ENCODE measurements at places on chromosomes 7 and 10.

DNA sequence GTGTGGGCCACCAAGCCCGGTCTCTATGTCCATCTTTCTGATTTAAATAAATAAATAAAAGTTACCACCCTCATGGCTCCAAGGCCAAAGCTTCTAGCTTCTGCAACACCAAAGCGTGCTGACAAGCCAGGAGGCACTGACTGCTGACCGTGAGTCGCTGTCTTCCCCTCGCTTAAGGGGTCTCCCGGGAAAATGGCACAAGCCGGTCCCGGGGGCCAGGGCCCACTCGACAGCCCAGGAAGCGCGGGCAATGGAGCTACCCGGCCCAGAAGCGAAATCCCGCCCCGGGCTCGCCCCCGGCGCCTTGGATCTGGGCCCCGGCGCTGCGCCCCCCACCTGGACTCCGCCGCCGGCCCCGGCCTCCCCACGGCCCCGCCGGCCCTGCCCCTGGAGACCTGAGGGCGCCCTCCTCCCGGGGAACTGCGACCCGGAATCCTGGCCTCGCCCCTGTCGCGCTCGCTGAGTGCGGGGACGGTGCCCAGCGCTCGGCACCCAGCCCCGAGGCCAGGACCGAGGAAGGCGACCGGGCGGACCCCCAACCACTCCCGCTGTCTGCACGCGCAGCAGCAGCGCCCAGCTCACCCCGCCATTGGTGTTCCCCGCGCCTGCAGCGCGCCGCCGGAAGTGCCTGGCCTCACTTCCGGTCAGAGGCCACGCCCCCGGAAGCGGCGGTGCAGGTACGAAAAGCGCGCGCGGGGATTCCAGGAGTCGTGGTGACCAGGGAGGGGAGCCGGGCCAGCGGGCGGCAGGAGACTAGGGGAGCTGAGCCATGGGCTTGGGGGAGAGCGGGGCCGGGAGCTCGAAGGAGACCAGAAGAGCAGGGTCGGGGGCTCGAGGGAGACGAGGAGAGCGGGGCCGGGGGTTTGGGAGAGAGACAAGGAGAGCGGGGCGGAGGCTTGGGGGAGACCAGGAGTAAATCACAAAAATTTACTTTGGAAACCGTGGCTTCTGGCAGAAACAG is at the start of the genes MRM2 and NUDT1:
TSS of gene MRM2 (minus strand) at position 626 of the 961 bp plus-strand sequence. CDS start at position 590, 36 bp downstream.
TSS of gene NUDT1 (plus strand) at position 647 of the 961 bp plus-strand sequence. CDS start 2,349 bp downstream, outside the sequence.
- DNase-seq, result peak; percentile 70

- DNase-seq, result no peak
These were observed 40.6 kb downstream of the OSBPL3 start for GRCh38 chr7:24939416-24939815.

GRCh38 chr7:107889992-107890391 is 991 bp upstream of the DLD start:
- no peak for DNase-seq

DNA sequence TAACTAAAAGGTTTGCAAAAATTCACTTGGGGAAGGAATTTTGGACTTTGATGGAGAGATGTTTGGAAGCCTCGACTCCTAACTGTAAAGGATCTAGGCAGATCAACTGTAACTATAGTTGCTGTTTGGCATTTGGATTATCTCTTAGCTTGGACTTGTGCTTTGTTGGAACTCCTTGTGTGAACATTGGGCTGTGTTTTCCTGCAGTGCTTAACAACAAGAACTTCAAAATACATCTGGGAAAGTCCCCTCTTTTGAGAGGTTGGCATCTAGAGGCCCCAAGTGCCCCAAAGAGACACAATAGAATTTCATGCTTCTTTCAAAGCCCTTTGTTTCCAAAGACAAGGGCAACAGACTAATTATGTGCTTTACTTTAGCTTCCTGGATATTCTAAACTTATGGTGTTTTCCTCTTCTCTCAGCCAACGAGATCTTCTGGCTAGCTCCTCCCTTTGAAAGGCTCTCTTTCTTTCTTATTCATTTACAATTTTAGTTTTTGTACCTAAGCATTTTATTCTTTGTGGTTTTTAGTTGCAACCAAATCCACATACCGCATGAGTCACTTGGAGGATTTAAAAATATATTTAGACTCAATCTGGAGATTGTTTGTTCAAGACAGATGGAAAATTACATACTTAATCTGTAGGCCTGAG is 11.6 kb downstream of the ABCA13 start:
- no peak for DNase-seq

DNA sequence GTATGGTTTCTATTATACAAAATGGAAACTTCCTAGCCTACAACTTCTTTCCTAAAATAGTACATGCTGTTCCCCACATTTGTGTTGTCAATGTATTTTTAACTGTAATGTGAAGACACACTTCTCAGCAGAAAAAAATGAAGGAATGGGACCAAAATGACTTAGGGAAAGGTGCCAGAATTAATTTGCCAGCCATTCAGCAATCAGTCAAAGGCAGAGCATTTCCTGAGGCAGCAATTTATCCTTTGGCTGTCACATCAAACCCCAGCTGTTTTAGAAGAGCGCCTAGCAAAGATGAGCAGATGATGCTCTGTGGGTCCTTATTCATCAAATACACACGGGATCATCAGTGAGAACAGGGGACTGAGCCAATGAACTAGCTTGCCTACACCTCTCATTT is 592.5 kb downstream of the KCNMA1 start:
- DNase-seq, result no peak

DNA sequence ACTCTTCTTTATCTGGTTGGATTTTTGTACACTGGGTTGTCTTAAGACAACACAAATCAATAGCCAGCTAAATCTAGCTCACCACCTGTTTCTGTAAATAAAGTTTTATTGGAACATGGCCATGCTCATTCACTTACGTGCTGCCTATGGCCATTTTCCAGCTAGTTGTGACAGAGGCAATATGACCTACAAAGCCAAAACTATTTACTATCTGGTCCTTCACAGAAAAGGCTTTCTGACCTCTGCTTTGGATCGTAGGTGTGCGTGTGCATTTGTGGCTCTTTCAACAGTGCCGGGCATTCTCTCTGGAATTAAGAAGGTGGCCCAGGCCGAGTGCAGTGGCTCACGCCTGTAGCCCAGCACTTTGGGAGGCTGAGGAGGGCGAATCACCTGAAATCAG is 45.5 kb downstream of the NRAP start:
- no peak for DNase-seq

- DNase-seq, result no peak
These were observed 16.4 kb upstream of the NPS start for GRCh38 chr10:127532659-127533058.

GRCh38 chr10:23081891-23082290 is 13.5 kb upstream of the MSRB2 start:
- DNase-seq, result no peak

- DNase-seq, result no peak
These were observed 44.4 kb downstream of the MYPN start for GRCh38 chr10:68153473-68154210.

GRCh38 chr7:157233677-157234076 is 95.0 kb downstream of the UBE3C start:
- no peak for DNase-seq

DNA sequence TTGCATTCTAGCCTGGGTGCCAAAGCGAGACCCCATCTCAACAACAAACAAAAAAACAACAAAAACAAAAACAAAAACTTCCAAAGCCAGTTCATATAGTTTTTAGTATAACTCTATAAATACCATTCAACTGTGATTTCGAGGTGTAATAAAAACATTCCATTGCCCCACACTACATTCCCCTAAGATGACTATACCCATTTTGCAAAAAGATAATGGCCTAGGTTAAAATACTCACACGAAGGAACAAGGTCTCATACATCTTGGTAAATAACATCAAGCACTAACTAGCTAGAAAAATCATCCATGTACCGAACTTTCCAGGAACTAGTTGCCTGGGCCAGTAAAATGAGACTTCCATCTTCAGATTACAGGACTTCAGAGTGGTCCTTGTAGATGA is 55.4 kb downstream of the GLI3 start:
- DNase-seq, result no peak
